Lung (tissue), 17 donors: ENCODE measurements at places on chromosomes 6 and 20. TPM values are rescaled to one million over a fixed set of nuclear protein-coding genes. Genes with fewer than 3 reads are reported as not detected.

The SLC22A1 gene
- 0.72 TPM for polyA plus RNA-seq

The ADGRF4 gene
- 0.16 TPM for polyA plus RNA-seq

The POPDC3 gene
- polyA plus RNA-seq, result 0.56 TPM

- no peak overlapping the region for H3K27ac ChIP-seq
- H3K4me3 ChIP-seq, result no peak overlapping the region
- peak; percentile 26 for DNase-seq
- H3K4me1 ChIP-seq, result peaks cover 8% of the 10 kb centered on the region
- H3K27me3 ChIP-seq, result no peaks in the 10 kb centered on the region
- H3K36me3 ChIP-seq, result no peaks in the 10 kb centered on the region
Measured at GRCh38 chr6:22363714-22364239, 66.9 kb upstream of the PRL start.

GRCh38 chr6:81734500-81735150, 17.9 kb downstream of the TENT5A start:
- no peaks in the 10 kb centered on the region for H3K27me3 ChIP-seq
- no peak for DNase-seq
- H3K4me3 ChIP-seq, result no peak overlapping the region
- no peaks in the 10 kb centered on the region for H3K36me3 ChIP-seq

DNA sequence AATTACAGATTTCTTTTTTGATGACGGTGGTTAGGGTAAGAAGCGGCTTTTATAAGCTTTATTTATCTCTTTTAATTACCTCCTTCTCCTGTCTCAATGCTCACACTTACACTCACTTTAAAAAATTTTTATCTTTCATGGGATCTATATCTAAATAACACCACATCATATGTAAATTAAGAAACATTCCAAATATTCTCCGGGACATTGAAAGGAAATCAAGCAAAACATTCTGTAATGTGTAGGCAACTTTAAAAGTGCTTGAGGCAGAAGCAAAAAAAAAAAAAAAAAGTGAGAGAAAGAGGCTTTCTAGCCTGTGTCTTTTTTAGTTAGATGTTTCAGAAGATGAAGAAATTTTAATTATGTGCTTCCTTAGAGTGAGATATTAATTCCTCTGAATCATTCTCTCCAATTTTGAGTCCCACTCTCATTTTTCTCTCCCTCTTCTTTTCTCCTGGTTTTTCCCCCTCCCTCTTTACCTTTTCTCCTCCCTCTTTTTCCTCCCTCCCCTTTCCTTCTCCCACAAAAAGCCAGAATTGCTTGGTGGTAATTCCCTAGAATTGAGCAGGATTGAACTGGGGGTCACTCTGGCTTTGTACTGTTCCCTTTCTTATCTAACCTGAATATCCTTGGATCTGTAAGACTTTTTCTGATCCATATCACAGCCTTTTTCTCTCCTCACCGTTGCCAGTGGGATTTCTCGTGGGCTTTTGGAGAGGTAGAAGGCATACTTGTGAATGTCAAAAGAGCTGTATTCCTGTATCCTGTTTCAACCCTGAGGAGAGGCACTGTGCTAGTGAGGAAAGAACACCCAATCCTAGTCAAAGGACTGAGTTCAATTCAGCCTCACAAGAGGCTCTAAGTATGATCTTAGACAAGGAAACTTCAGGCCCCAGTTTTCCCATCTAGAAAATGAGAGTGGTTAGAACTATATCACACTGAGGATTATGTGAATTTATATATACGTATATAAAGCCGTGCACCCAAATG, 30.4 kb downstream of the KCNQ5 start:
- no peaks in the 10 kb centered on the region for H3K4me1 ChIP-seq
- DNase-seq, result no peak
- H3K4me3 ChIP-seq, result no peak overlapping the region
- no peaks in the 10 kb centered on the region for H3K27me3 ChIP-seq
- H3K27ac ChIP-seq, result no peak overlapping the region
- H3K36me3 ChIP-seq, result no peaks in the 10 kb centered on the region

DNA sequence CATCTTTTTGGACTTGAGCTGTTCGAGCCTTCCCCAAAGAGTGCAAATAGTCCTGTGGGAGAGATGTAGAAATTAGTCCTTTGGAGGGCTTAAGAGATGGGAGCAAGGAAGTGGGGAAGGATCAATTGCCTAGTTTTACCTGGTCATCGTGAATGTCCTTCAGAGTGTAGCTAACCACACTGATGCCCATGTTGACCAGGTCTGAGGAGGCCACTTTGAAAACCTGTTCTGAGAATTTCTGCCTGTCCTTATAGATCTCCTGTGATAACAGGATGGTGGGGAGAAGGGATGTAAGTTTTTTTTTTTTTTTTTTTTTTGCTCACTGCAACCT, 2.0 kb downstream of the FLOT1 start:
- no peaks in the 10 kb centered on the region for H3K27me3 ChIP-seq
- DNase-seq, result no peak
- H3K27ac ChIP-seq, result no peak overlapping the region
- H3K4me3 ChIP-seq, result no peak overlapping the region
- H3K4me1 ChIP-seq, result peaks cover 32% of the 10 kb centered on the region

- no peaks in the 10 kb centered on the region for H3K36me3 ChIP-seq
- H3K27ac ChIP-seq, result peak overlapping the region; percentile 1
- DNase-seq, result peak; percentile 61
- no peaks in the 10 kb centered on the region for H3K27me3 ChIP-seq
- peaks cover 24% of the 10 kb centered on the region for H3K4me1 ChIP-seq
Measured at GRCh38 chr6:169141671-169142537, 111.7 kb downstream of the THBS2 start.

DNA sequence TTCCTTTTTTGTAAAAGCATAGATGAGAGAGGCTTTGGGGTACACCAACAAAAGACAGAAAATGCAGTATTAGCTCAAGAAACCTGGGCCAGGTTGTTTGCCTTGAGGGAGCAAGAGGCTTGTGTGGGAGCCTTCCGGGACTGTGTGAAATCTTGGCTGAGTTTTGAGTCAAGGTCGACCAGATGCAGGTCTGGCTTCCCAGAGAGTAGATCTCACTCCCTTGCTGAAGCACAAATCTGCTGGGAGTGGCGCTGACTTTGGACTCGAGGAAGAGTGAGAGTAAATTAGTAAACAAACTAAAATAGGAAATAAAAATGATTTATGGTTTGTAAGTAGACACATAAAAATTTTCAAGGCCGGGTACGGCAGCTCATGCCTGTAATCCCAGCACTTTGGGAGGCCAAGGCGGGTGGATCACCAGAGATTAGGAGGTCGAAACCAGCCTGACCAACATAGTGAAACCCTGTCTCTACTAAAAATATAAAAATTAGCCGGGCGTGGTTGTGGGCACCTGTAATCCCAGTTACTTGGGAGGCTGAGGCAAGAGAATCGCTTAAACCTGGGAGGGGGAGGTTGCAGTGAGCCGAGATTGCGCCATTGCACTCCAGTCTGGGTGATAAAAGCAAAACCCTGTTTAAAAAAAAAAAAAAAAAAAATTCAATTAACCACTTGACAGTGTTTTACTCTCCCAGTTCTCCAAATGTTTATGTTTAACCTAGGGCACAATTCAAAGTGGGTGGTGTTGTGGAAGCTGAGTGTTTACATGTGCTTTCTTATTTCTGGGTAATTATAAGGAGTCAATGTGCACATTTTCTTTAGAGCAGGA, 27.7 kb upstream of the EDN1 start:
- no peak for DNase-seq
- H3K4me3 ChIP-seq, result no peak overlapping the region
- H3K4me1 ChIP-seq, result no peaks in the 10 kb centered on the region
- H3K27me3 ChIP-seq, result no peaks in the 10 kb centered on the region

DNA sequence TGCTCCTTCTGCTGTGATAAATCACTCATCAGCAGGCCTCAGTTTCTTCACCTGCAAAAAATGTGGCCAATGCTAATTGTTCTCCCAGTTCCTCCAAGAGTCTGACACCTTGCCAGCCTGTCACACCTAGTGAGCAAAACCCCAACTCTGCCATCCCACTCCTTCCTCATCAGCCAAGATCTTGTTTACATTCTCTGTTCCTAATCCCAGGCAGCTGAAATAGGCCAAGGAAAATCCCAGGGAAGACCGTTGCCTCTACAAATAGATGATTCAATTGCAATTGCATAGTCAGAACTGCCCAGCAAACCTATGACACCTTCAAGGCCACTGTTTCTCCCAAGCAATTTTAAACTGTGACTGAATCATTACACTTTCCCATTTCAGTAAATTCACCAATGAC, 78.7 kb downstream of the GMDS start:
- no peak overlapping the region for H3K4me3 ChIP-seq
- H3K27ac ChIP-seq, result no peak overlapping the region
- no peaks in the 10 kb centered on the region for H3K4me1 ChIP-seq
- no peaks in the 10 kb centered on the region for H3K27me3 ChIP-seq
- DNase-seq, result no peak
- no peaks in the 10 kb centered on the region for H3K36me3 ChIP-seq

- no peak overlapping the region for H3K4me3 ChIP-seq
- no peak overlapping the region for H3K27ac ChIP-seq
- H3K4me1 ChIP-seq, result no peaks in the 10 kb centered on the region
- no peak for DNase-seq
Measured at GRCh38 chr6:28977341-28978132, 27.6 kb downstream of the ZNF311 start.

DNA sequence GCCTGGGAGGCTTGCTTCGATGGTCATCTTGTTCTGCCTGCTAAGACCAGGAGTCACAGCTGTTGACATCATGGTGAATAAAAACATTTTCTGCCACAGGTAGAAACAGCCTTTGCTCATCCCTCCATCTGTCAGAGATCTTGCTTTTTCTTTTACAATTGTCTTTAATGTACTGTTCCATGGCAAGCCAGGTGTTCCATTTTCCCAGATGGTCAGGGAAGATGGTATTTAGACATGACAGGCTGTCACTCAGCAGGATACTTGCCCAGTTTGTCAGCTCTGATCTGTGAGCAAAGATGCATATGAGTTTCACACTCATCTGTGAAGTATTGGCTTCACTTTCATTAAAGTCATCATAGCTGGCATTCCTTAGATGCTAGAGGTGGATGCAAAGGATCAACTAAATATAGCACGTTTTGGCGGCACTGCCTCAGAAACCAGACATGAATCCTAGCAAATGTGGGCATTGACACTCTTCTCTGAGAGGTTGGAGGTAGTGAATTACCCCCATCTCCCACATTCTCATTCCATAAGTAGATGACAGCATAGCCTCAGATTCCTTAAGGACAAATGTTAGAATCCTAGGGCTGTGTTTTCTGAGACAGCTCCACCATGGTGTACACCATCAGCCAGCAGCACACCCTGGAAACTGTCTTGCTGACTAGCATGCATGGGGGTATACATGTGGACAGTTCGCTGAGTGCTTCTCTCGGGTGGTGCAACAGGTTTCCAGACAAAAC, 4.2 kb downstream of the SSTR4 start:
- no peak for DNase-seq
- no peak overlapping the region for H3K4me3 ChIP-seq
- peaks cover 5% of the 10 kb centered on the region for H3K4me1 ChIP-seq
- no peaks in the 10 kb centered on the region for H3K36me3 ChIP-seq
- H3K27ac ChIP-seq, result no peak overlapping the region
- peaks cover 25% of the 10 kb centered on the region for H3K27me3 ChIP-seq

GRCh38 chr20:9608639-9609340, 94.4 kb downstream of the LAMP5 start:
- no peak for DNase-seq
- H3K4me3 ChIP-seq, result no peak overlapping the region
- H3K36me3 ChIP-seq, result no peaks in the 10 kb centered on the region
- H3K4me1 ChIP-seq, result no peaks in the 10 kb centered on the region
- H3K27ac ChIP-seq, result no peak overlapping the region

DNA sequence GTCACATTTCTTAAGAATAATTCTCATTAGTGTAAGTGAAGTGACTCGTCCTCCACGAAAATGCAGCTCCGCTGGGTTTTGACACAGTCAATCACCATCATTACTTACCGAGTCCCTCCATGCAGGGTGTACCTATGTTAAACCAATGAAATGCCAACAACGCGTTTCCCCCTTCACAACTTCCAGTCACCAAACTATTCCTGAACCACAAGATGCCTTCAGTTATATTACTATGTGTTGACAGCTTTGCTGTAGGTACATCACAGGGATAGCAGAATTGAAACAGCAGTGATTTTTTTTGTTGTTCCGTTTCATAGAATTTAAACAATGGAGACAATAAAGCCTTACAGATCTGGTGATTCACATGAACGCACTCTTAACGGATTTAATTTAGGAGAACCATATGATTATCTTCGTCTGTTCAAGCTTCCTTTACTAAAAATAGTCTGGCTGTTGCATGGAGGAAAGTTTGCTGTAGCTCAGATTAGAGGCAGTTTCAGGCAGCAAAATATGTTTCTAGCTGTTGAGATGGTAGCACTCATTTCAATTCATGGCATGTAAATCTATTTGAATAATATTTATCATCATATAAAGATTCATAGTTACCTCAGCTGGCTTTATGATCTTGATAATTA, 652.8 kb downstream of the PRKN start:
- H3K4me1 ChIP-seq, result no peaks in the 10 kb centered on the region
- H3K27me3 ChIP-seq, result no peaks in the 10 kb centered on the region
- no peaks in the 10 kb centered on the region for H3K36me3 ChIP-seq
- DNase-seq, result no peak
- H3K4me3 ChIP-seq, result no peak overlapping the region

GRCh38 chr6:15073883-15074465, 171.9 kb upstream of the JARID2 start:
- no peak overlapping the region for H3K4me3 ChIP-seq
- DNase-seq, result no peak
- H3K4me1 ChIP-seq, result no peaks in the 10 kb centered on the region
- no peaks in the 10 kb centered on the region for H3K36me3 ChIP-seq
- no peak overlapping the region for H3K27ac ChIP-seq

DNA sequence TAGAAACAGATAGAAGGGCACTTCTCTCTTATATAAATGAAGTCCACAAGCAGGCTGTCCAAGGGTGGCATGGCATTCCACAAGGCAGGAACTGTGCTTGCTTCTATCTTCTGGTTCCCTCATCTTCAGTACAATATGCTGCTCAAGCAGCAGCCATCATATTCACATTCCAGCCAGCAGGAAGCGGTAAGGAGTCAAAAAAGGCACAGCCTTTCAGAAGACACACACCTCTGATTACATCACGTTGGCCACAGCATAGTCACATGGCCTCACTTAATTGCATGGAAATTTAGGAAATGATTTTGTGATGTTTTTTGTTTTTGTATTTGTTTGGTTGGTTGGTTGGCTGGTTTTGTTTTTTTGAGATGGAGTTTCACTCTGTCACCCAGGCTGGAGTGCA, 19.0 kb downstream of the REM1 start:
- H3K36me3 ChIP-seq, result no peaks in the 10 kb centered on the region
- H3K27ac ChIP-seq, result no peak overlapping the region
- no peaks in the 10 kb centered on the region for H3K4me1 ChIP-seq
- H3K27me3 ChIP-seq, result no peaks in the 10 kb centered on the region
- no peak overlapping the region for H3K4me3 ChIP-seq
- peak; percentile 62 for DNase-seq

GRCh38 chr20:46599227-46599987, 49.0 kb upstream of the OCSTAMP start:
- no peak overlapping the region for H3K4me3 ChIP-seq
- peak; percentile 20 for DNase-seq
- H3K4me1 ChIP-seq, result no peaks in the 10 kb centered on the region
- no peaks in the 10 kb centered on the region for H3K27me3 ChIP-seq
- no peaks in the 10 kb centered on the region for H3K36me3 ChIP-seq
